Activated CD4-positive, alpha-beta T cell treated with anti-CD3 and anti-CD28 coated beads, Interleukin-2, Interleukin-6, amounts not matched to agents 100 ng/mL and 50 ng/mL, durations not matched to agents 16 hours and 8 hours (primary cell): ENCODE measurements at places on chromosomes 12 and 14.
A peak's percentile ranks its signal among the peaks of the same experiment; 100 is the strongest.

DNA sequence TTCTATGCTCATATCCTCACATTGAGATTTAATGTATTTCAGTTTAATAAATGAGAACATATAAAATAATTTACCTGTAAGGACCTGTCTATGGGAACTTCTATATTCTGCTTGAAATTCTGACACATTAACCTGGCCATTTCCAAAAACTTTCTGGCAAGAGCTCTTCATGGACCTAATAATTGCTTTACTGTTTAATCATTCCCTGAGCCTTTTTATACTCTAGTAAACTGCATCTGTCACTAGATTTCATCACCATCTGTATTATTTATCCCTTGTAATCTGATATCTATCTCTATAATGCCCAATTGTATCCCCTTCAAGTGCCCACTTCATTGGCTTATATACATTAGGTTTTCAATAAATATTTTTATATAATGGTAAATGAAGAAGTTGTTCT is 327.7 kb downstream of the RAD51B start:
- no peak for DNase-seq

DNA sequence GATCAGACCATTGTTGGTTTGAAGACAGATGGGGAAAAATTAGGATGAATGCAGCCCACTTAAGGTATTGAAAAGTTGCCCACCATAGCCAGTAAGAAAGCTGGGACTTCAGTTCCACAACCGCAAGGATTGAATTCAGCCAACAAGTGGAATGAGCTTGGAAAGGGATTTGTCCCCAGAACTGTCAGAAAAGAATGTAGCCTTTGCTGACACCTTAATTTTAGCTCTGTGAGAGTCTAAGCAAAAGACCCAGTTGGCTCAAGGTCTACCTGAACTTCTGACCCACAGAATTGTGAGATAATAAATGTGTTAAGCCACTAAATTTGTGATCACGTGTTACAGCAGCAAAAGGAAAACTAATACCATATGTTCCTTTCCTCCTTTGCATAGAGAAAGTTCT is 29.4 kb downstream of the PPFIA2 start:
- no peak for DNase-seq

GRCh38 chr12:112944024-112944690 is 5.9 kb downstream of the OAS3 start:
- no peak for DNase-seq

DNA sequence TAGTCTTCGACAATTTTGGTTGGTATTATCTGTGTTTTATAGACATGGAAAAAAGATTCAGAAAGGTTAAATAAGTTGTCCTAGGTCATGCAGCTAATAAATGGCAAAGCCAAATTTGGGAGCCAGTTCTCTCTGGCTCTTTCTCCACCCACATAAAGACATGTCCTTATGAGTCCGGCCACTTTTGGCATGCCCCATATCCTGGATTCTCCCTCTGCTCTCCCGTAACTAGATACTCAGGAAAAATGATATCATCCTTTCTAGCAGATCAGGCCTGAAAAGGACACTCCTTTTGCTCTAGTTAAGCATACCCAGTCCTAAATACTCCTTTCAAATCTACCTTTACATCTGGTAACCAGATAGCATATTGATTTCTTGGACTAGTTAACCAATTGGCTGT is 64.4 kb downstream of the TTLL5 start:
- no peak for DNase-seq

GRCh38 chr14:53043027-53043581 is 92.3 kb upstream of the FERMT2 start:
- no peak for DNase-seq

DNA sequence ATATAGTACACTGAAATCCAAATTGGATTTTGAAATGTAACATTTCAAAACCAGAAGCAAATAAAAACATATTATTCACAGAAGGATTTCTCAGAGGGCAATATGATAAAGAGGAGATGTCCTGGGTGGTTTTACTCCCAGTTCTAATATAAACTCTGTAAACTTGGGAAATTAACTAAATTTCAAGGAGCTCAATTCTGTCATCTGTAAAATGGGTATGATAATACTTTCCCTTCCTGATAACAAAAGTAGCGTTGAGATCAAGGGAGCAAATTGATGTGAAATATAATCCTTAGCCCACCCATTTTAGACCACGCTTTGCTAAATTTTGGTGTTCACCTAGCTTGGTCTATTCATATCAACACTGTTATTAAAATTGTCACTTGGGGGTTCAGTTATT is 192.5 kb upstream of the BTG1 start:
- no peak for DNase-seq

DNA sequence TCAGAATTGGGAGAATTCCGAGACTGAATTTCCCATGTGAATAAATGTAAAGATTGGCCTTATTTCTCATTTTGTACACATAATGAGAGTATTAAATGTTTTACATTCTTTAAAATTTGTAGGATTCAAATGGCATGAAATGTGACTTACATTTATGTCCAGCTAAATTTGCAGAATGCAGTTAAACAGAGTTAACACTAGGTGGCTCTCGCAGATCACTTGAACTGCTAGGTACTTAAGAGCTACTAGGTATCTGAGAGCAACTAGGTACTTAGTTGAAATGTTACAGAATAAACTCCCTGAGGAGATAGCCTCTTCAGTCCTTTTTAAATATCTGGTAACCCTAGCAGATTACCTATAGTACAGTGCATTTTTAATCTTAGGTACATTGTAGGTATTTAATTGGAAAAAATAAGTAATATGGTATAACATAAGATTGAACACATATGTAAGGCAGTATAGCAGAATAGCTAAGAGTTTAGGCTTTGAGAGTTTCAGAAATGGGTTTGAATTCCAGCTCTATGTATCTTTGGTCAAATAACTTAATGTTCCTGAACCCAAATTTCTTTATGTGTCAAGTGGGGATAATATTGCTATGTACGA is 73.8 kb downstream of the KIAA0586 start:
- peak; percentile 60 for DNase-seq

DNA sequence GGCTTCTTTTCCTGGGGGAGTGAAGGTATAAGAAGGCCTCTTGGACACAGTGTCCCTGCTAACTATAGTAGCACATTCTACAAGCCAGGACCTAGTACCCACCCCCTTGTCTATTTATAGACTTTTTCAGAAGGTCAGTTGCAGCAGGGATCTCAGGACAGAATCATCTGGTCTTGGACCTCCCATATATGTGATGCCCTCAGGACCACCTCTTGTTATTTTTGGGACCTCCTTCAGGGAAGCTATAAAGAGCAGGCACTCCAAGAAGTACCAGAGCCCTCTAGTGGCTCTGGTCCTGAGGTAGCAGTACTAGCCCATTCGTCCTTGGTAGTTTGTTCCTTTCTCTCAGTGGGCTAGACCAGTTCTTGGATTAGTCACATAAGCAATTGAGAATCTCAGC is 4.3 kb downstream of the COQ10A start:
- peak; percentile 17 for DNase-seq

DNA sequence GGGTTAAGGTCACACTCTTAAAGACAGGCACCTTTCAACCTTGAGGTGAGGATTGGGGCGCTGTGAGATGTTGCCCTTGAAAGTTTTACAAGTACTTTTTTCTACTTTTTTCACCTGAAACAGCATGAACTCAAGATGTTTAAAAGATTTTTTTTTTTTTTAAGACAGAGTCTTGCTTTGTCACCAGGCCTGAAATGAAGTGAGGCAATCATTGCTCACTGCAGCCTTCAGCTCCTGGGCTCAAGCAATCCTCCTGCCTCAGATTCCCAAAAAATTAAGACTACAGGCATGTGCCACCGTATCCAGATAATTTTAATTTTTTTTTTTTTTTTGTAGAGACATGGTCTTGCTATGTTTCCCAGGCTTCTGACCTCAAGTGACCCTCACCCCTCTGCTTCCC is 243.9 kb downstream of the DIO2 start:
- DNase-seq = no peak

- DNase-seq = no peak
These were observed 38.7 kb downstream of the STX2 start for GRCh38 chr12:130800312-130800711.

GRCh38 chr14:30450631-30451545 is 108.1 kb upstream of the G2E3 start:
- DNase-seq = no peak

GRCh38 chr14:43183916-43184315 is 1323.2 kb downstream of the FSCB start:
- DNase-seq = no peak

DNA sequence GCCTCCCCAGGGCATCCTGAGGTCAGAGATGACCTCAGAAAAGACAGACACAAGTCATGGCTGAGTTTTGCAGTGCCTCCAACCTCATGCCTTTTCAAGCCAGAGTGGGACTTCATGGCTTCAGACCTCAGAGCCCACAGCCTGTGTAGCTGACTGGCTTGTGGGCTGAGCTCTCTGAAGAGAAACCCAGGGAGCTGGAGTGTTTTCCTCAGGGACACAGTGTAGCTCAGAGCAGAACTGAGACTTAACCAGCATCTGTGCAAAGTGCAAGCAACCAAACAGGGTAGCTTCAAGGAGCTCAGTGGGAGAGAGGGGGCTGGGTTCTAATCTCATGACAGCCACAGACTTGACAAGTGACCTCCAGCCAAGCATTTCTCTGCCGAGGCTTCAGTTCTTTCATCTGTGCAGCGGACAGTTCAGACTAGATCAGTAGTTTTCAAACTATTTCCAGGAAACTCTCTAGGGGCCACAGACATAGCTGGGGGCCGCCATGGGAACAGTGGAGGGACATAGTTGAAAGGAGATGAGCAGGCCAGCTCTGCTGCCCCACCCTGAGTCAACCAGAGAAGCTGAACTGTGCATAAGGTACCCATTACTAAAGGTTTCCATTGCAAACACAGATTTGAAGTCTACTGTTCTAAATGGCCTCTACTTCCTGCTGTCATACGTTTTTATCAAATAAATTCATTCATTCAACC is 80.0 kb downstream of the LGMN start:
- DNase-seq = no peak

GRCh38 chr12:105986779-105987684 is 151.7 kb downstream of the NUAK1 start:
- no peak for DNase-seq

GRCh38 chr12:133129368-133130037 is 571 bp downstream of the ZNF891 start:
- no peak for DNase-seq

DNA sequence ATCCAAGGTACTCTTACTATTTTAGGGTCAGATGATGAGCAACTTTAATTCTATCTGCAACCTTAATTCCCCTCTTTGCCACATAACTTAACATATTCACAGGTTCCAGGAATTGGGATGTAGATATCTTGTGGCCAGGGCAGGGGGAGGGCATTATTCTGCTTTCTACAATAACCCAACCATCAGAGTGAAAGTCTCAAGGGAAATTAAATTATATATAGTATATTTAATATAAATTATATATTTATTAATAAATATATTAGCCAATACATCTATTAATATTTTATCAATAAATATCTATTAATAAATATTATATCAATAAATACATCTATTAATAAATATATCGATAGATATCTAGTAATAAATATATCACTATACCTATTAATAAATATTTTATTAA is 11.7 kb upstream of the RAB21 start:
- DNase-seq = no peak

GRCh38 chr14:52068615-52069306 is at the start of gene NID2:
NID2 (minus strand) TSS chr14:52069059; CDS start chr14:52068994, 65 bp downstream.
- peak; percentile 54 for DNase-seq

- DNase-seq = no peak
These were observed 108.4 kb downstream of the PPP1R12A start for GRCh38 chr12:79826267-79827128.

DNA sequence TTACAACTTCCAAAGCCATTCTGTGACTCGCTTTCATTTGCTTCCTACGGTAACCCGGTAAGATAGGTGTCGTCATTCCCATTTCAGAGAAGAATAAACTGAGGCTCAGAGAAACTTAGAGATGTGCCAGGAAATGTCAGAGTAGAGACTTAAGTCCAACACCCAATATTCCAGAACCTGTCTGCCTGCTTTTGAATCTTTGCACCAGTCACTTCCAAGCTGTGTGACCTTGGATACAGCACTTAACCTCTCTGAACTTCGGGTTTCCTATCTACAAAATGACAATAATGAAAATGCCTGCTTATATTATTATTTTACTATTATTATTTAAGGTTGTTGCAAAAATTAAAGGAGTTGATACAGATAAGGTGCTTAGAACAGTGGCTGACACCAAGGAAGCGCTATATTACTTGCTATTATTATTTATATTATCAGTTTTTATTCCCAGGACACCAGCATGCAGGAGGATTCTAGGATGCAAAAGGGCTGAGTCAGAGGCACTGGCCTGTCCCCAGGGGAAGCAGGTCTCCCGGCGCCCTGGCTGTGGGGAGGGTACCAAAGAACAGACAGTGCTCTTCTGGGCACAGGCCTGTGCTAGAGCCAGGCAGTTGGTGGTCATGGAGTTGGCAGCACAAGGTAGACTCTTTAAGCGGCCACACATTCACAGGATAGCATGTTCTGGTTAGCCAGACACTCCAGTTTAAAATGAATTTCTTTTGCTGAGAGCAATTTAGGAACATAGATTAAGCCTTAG is 5.4 kb downstream of the HSPB8 start:
- no peak for DNase-seq

- DNase-seq = no peak
These were observed 224.3 kb upstream of the NAV3 start for GRCh38 chr12:77606348-77606747.

DNA sequence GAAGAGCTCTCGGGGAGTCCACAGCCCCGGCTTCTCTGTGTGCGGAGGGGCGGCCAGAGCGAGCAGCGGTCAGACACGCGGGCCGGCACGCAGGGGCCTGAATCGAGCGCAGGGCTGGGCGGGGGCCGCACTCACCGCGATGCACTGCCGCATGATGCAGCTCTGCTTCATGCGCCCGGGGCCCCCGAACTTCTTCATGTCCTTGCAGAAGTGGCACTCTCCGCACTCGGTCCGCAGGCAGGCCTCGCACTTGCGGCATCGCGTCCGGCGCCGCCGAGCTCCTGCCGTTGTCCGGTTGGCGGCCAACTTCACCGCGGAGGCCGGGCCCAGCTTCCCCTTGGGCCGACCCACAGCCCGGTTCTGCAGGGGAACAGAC is 53.1 kb downstream of the RNF34 start:
- DNase-seq = no peak

DNA sequence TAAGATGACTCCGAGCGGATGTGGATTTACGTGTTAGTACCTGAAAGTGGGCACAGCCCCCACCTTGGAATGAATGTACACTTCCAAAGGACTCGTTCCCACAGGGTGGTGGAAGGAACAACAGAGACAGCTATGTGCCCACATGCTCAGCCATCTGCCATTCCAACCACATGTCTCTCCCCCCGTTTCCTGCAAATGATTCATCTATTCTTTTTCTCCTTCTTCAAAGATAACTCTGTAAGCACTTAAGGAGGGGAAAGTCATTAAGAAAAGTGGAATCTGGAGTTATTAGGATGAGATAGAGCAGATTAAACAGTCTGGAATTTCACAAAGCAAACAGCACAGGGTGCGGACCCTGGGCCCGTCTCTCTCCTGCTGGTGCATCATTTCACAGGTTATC is 18.5 kb upstream of the DUSP6 start:
- DNase-seq = no peak
